ENCODE measurements at places on chromosomes 3 and 15. TPM values are rescaled to one million over a fixed set of nuclear protein-coding genes. Genes with fewer than 3 reads are reported as not detected.

The ABI3BP gene
- 4.2 TPM for total RNA-seq

The STARD9 gene
- total RNA-seq: 9.1 TPM

The ISL2 gene
- 0.64 TPM for total RNA-seq

The RHCG gene
- not detected for total RNA-seq

The LMLN gene
- total RNA-seq: 6.5 TPM

The MEX3B gene
- 6.4 TPM for total RNA-seq

The PP2D1 gene
- total RNA-seq: not detected

The SERPINI2 gene
- not detected for total RNA-seq

The ASB14 gene
- not detected for total RNA-seq

The ITPKA gene
- total RNA-seq: 1.6 TPM

The POC1A gene
- 5.6 TPM for total RNA-seq

The BUB1B gene
- total RNA-seq: 19.9 TPM

The ANKDD1A gene
- 3.9 TPM for total RNA-seq

The AMIGO3 gene
- 0.43 TPM for total RNA-seq

The DUOXA2 gene
- not detected for total RNA-seq

The GOLGA6B gene
- total RNA-seq: not detected

The CTXND1 gene
- not detected for total RNA-seq

The MBNL1 gene
- total RNA-seq: 445 TPM

The ARHGEF26 gene
- 1.7 TPM for total RNA-seq

The GP5 gene
- not detected for total RNA-seq

The AGTR1 gene
- total RNA-seq: 1.6 TPM

The ATP8B4 gene
- 90.2 TPM for total RNA-seq

The MUC13 gene
- 0.32 TPM for total RNA-seq

The PLIN1 gene
- total RNA-seq: under 0.01 TPM

The GPR15 gene
- total RNA-seq: not detected

The PLSCR2 gene
- total RNA-seq: not detected

The CISH gene
- total RNA-seq: 0.86 TPM

The COL6A6 gene
- total RNA-seq: under 0.01 TPM

The CTXN2 gene
- total RNA-seq: not detected

The TMEM212 gene
- not detected for total RNA-seq

The ACP3 gene
- 2.3 TPM for total RNA-seq

The PLSCR5 gene
- total RNA-seq: not detected

Measured in fibroblast of villous mesenchyme (primary cell).